ENCODE measurements at places on chromosomes 3 and 15.

- no peak for DNase-seq
Measured at GRCh38 chr15:31262901-31263671, 63.5 kb upstream of the KLF13 start.

- no peak for DNase-seq
Measured at GRCh38 chr15:78642331-78642730, 1.3 kb upstream of the CHRNB4 start.

GRCh38 chr15:58217460-58217859 lies 79.3 kb downstream of the AQP9 start:
- DNase-seq, result peak; percentile 18

DNA sequence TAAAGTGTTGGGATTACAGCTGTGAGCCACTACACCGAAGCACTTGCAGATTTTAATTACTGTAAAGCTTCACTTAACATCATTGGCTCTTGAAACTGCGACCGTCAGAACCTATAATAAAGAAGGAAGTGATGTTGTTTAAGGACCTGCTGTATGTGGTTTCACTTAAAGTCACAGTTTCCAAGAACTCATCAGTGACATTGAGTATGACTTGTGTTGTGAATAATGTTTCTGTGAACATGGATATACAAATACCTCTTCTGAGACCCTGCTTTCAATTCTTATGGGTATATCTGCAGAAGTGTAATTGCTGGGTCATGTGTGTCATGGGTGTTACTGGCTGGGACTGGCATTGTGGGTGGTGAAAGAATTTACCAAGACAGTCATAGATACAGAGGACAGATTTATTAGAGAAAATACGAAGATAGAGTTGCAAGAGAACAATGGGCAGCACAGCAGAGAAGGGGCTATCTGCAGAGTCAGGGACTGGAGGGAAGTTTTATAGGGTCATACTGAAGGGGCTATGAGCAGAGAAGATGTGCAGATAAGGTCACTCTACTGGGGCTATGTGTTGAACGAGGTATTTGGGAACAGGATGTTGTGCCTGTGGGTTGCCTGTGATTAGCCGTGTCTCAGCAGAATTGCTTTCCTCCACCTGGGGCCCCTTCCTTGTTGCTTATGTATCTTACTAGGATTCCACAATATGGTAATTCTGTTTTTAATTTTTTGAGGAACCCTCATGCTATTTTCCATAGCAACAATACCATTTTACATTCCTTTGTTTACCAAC lies 4.5 kb downstream of the NDUFB5 start:
- DNase-seq, result no peak

DNA sequence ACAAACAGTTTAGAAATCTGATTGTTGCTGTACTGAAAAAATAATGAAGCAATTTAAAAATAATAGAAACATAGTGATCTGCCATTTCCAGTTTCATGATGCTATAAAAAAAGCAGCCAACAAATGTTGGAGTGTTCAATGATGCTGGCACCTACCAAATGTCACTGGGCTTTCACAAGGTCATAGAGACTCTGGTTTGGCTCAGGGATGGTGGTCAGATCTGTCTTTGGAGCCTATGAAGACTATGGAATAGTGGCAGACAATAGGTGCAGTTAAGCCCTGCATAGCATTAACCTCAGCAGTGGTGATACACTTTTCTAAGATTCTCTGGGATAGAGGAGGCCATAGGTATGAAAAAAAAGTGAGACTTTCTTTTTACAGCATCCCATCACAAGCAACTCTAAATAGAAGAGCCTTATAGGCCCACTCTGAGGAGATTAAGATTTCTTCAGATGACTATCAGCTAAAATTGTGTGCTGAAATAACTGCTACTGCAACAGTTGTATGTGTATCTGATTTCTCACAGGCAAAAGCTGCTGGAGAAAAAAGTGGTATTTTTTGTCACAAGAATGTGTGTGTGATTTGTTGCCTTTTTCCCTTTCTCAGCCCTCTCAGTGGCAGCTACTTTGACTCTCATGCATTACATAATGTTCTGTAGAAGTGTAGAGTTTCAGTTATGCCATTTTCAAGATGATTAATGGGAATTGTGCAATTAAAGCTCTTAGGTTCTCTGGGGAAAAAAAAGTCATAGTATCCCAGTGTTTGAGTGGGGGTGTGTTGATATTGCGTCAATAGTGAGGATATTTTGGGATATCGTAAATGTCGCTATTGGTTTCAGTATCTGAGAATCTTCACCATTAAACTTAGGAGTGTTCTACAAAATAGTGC lies 137.4 kb downstream of the MBNL1 start:
- peak; percentile 67 for DNase-seq

DNA sequence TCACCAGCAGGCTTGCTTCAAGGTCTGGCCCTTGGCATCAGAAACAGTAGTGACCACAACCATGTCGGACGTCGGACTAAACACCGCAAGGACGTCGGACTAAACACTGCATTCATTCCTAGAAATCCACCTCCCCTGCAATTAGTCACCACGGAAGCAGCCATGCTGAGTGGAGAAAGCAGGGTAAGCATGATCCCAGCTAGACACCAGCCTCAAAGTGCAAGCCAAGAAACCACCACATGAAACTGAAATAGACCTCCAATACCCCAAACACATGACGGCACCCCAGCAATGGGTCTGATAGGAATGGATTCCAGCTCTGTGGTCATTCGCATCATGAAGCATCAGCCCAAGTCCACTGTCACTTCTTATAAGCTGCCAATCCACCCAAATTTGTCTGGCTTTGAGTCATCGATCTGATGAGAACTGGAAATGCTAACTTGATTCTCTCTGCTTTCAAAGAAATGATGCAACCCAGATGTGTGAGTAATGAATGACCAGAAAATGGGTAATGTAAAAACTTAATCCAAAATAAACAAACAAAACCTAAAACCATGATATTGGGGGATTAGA lies 348.3 kb upstream of the TMCO5A start:
- DNase-seq, result peak; percentile 33

DNA sequence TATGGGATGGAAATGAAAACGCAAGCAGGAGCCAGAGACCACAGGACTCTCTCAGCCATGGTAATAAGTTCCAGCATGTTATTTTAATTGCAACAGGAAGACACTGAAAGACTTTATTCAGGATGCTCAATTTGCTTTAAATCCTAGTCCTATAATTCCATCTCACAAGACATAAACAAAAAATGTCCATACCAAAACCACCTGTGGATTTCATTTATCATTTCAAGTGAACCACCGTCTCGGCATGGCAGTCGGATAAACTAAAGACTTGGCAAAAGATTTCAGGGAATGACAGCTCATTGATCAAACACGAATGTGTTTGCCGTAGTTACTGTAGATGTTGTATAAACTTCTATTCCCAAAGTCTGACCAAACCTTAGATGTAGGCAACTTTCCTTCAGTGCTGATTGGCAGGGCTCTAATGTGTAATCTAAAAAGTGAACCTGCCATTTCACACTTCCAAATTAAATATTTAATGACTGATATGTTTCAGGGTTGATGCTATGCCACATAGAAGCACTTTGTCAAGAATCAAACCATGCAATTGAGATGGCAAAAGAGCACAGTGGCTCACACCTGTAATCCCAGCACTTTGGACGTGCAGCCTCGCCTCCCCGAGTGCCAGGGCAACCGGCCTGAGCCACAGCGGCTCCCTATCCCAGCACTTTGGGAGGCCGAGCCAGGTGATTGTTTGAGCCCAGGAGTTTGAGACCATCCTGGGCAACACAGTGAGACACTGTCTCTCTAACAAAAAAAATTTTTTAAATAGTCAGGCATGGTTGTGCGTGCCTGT lies 331.7 kb downstream of the MAGI1 start:
- no peak for DNase-seq

- no peak for DNase-seq
Measured at GRCh38 chr3:1848935-1849334, 249.7 kb upstream of the CNTN4 start.

DNA sequence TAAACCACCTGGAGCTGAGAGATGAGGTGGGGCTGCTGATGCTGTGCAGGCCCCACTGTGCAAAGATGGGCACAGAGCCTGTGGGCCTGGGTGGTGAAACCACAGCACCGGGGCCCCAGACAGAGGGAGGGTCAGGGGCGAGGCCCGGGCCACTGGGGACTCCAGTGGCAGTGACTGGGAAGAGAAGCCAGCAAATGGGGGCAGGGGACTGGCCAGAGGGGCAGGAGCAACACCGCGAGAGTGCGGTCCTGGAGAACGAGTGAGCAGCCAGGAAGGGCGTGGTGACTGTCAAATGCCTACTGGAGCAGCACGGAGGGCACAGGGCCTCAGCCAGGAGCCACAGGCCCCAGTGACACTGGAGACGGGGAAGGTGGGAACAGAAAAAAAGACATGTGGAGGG lies 39.8 kb downstream of the HCN4 start:
- no peak for DNase-seq

- no peak for DNase-seq
Measured at GRCh38 chr3:160373655-160374054, 25.4 kb downstream of the IFT80 start.

DNA sequence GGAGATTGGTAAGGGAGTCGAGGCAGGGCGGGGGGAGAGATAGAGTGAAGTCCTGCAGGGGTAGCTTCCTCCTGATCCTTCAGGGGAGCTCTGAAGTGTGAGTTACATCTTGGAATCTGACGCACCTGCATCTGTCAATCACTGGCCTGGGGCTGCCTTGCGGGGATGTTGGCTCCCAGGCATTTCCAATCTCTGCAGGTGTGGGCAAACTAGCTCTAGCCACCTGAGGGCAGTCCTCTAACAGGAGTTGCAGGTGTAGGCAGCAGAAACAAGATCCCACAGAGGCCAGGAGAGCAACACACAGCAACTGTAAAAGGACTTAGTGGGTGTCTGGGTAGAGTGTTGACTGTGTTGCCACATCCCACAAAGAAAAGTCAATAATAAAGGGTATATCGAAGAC lies 63.6 kb downstream of the ZNF621 start:
- DNase-seq, result peak; percentile 52

- peak; percentile 5 for DNase-seq
Measured at GRCh38 chr3:127374086-127375010, 86.5 kb upstream of the PRR20G start.

GRCh38 chr15:72685925-72686794 lies at the start of the genes BBS4 and HIGD2B:
BBS4 (plus strand) TSS chr15:72686207; CDS start chr15:72686228, 21 bp downstream.
HIGD2B (minus strand) TSS chr15:72686182; CDS start chr15:72676374, 9,808 bp downstream.
- peak; percentile 89 for DNase-seq

- DNase-seq, result no peak
Measured at GRCh38 chr3:72258361-72259141, 473.6 kb upstream of the PROK2 start.

DNA sequence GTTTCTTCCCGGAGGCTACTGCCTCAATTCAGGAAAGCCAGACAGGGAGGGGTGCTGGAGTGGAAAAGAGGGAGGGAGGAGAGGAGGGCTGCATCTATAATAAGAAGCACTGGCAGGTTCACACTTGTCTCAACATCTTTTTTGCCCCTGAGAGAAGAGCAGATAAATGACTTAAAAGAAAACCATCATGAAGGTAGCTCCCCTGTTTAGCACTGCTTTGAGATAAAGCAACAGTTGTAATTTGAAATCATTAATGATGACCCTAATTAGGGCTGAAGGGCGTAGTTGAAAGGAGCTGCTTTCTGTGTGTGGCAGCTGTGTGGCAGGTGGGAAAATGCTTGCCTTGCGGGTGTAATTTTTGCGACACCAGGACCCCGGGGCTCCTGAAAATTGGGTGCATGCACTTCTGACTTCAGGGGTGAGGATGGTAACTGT lies 222.8 kb upstream of the IL12A start:
- DNase-seq, result no peak

- DNase-seq, result no peak
Measured at GRCh38 chr15:44779761-44780160, 43.4 kb downstream of the TRIM69 start.

- no peak for DNase-seq
Measured at GRCh38 chr3:192490720-192491119, 236.6 kb downstream of the FGF12 start.

- no peak for DNase-seq
Measured at GRCh38 chr3:111690242-111690641, 95.1 kb upstream of the ZBED2 start.

GRCh38 chr3:141594357-141594756 lies 107.5 kb downstream of the RASA2 start:
- DNase-seq, result no peak

GRCh38 chr3:13243586-13243985 lies 170.4 kb upstream of the IQSEC1 start:
- DNase-seq, result no peak

DNA sequence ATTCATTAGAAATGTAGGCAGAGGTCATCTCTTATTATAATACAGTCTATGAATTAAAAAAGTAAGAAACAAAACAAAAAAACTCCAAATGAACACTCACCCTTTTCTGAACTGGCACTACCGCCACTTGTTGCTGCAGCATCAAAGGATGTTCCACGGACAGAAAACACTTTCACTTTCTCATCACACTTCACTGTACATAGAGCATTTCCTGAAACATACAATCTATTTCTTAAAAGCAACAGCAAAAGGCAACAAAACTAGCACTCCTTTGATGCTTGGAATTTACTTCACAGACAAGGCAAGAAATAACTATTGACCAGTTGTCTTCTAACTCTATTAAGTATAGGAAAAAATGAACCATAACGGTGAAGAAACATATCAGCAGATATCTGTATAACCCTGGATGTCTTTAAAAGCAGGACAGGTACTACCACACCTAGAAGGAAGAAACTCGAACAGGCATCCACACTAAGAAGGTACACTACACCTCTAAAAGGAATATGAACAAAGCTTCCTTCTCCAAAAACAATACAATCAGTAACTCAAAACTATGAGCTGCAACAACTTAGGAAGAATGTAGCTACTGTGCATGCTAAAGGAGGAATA lies 24.9 kb downstream of the ETFA start:
- no peak for DNase-seq

DNA sequence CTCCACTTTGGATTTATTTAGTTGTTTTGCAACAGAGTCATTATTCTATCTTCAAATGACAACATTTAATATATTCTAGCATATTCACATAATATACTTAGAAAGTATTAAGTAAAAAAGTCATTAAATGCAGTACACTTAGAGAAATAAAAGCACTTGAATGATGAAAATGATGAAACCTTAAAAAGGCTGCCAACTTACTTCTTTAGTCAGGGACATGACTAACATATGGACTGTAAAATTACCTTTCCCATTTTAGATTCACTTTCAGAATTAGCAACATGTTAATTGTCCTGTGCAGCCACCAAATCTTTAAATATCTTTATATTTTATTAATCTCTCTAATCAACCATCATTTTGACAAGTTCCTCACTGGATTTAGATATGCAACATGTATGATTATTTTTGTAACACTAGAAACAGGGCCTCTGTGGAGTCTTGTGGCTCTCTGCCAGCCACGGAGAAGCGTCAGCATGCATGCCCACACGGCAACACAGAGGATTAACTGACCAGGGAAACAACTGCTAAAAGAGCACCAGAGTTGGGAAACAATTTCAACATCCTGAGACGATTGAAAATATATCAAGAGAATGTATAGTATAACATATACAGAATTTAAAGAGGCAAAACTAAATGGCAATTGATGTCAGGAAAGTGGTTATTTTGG lies 95.7 kb downstream of the ANO10 start:
- DNase-seq, result no peak

- DNase-seq, result peak; percentile 25
Measured at GRCh38 chr15:43134157-43134635, 810 bp downstream of the TMEM62 start.

- no peak for DNase-seq
Measured at GRCh38 chr3:168714609-168715240, 619.0 kb upstream of the GOLIM4 start.

GRCh38 chr3:28322464-28322863 lies 26.1 kb upstream of the ZCWPW2 start:
- peak; percentile 24 for DNase-seq
